Stimulated activated CD4-positive, alpha-beta T cell treated with anti-CD3 and anti-CD28 coated beads, Interleukin-2, amount 100 ng/mL, for 24 hours (primary cell): ENCODE measurements at places on chromosomes 5 and 9.
A peak's percentile ranks its signal among the peaks of the same experiment; 100 is the strongest.

DNA sequence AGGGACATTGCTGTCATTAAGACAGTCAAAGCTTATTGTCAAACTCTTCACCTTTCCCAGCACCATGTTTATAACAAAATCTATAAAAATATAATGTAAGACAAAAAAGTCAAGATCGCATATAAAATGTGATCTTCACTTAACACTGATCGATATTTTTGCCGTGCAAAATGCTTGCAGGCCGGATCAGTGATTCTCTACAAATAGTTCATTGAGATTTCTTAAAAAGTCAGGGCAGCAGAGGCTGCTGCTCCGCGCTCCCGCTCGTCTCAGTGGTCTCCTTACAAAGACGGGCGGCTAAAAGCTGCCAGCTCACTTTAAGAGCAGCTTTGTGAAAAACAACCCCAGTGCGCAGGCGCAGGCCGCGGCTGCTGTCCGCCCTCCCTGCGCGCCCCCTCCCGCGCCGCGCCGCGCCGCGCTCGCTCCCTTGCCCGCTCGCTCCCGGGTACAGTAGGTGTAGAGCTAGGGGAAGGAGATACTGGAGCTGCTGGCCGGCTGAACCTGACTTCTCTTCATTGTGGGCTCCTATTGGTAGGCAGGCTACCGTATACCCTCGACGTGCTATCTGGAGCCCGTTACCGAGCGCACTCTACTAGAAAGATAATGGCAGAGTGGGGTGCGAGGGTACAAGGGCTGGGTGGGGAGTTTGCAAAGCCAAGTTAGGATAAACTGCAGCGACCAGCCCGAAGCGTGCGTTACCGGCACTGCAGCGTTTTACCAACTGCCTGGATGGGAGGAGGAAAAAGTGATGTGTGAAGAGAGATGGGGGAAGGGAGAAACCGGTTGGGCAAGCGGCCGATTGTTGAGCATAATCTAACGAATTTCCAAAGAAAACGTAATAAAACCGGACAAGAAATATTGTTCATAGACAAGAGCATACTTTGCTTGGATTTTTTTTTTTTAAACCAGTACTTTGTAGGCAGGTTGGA lies at the start of gene ARRDC3:
Gene ARRDC3 (minus strand): TSS at position 291 of the 929 bp plus-strand sequence. CDS start 225 bp downstream, at position 66.
- peak; percentile 96 for DNase-seq

- DNase-seq = no peak
Observed at GRCh38 chr9:89494199-89494598, 3.7 kb downstream of the SEMA4D start.

- DNase-seq = no peak
Observed at GRCh38 chr5:30804739-30805505, 388.6 kb upstream of the CDH6 start.

DNA sequence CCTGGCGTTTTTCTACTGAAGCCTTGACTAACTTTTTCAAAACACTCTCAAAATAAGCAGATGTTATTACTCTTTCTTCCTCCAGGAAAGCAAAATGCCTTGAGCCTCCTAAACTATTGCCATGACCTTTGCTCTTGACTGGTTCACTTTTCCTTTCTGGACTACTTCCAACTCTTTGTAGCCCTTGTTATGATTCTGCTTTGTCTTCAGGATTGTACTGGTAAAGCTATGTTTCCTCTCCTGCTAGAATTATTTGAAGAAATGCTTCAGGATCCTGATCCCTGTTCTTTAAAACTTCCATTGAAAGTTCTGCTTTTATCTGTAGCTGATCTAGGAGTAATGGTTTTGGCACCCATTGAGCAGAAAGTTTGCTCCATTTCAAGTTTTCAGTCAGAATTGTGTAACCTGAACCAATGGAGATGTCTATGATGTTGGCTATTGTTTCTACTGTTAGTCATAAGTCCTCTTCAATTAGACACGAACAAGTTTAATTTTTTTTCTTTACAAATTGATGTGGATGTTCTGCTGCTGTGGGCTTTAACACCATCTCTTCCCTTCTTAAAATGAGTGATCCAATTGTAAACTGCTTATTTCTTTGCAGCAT lies 1356.4 kb downstream of the EFNA5 start:
- DNase-seq = no peak

- no peak for DNase-seq
Observed at GRCh38 chr5:120684213-120684612, 220.1 kb downstream of the PRR16 start.

GRCh38 chr5:168781941-168782571 lies 202.9 kb upstream of the PANK3 start:
- DNase-seq = no peak

DNA sequence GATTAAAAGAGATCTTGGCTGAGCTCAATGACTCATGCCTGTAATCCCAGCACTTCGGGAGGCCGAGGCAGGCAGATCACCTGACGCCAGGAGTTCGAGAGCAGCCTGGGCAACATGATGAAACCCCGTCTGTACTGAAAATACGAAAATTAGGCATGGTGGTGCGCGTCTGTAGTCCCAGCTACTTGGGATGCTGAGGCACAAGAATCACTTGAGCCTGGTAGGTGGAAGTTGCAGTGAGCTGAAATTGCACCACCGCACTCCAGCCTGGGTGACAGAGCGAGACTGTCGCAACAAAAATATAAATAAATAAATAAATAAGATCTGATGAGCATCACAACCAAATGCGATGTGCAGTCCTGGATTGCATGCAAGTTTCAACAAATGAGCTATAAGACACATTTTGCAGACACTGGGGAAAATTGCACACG lies 8.7 kb upstream of the ENG start:
- DNase-seq = no peak

GRCh38 chr5:127697894-127698600 lies 5.1 kb upstream of the CCDC192 start:
- no peak for DNase-seq

GRCh38 chr5:27810458-27810857 lies 772.1 kb upstream of the CDH9 start:
- no peak for DNase-seq

DNA sequence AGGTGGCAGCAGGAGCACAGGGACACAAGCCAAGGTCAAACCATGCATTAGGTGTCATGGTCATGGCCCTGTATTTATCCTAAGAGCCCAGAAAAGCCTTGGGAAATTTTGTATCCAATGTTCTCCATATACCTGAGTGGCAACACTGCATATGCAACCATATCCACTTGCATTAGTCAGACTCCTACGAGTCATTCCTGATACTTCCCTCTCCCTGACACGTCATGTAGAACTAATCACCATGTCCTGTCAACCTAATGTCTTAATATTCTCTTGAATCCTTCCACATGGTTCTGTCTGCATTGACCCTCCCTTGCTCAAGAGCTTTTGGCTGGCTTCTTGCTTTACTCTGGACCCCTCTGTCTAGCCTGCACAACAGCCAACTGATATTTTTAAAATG lies 9.4 kb downstream of the SCGB3A2 start:
- DNase-seq = no peak

GRCh38 chr9:124079176-124079925 lies 67.8 kb downstream of the LHX2 start:
- no peak for DNase-seq

DNA sequence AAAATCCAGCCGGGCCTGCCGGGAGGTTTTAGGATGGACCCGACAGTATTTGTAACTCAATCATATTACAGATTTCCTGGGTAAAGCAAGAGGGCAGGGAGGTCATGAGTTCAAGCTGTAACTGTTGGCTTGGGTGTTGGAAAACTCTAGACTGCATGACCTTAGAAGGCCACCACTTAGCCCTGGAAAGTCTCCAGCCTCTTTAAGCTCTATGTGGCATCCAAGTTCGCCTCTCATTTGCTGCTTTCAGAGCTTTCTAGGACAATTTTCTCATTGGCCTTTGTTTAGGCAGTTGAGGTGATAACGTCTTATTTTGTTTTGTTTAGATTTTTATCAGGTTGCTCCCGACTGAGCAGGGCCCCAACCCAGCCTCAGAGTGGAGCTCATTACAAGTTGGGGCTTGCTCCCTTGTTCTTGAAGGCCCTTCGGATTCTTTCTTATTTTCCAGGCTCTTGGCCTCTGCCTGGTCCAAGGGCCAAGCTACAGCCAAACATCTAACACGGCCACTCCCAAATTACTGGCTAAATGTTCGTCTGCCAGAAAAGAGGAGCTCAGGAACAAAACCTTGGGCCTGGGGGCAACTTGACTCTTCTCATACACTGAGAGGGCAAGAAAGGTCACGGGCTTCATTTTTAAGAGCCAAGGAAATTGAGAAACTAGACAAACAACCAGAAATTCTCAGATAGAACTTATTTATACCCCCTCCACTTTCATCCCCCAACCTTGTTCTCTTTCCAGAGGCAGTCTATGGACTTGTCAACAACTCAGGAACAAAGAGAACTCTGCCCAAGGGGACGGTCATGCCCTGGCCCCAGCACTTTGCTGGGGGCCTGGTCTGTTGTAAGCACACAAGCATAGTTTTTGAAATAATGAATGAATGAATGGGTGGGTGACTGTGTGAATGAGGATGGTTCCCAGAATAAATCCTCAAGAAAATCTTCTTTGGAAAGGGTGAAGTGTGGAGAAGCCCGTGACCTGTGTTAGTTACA lies 526.9 kb downstream of the BNC2 start:
- no peak for DNase-seq

- no peak for DNase-seq
Observed at GRCh38 chr9:124279531-124280175, 21.9 kb downstream of the NEK6 start.

DNA sequence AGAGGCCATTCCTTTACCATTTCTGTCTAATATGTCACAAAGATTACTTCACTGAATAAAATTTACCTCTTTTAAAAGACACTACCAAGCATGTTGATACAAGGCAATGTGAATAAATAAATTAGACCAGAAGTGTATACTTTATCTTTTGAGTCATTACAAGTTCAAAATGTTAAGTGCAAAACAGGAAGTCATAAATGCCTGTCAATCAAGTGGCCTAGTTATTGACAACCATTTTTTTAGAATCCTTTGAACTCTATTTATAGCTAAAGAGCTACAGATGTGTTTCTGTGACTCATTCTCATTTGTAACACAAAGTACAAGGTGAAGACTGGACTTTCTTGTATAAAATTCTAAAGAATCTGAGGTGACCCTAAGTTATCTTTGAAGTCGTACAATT lies 602.7 kb upstream of the SEMA6A start:
- no peak for DNase-seq

DNA sequence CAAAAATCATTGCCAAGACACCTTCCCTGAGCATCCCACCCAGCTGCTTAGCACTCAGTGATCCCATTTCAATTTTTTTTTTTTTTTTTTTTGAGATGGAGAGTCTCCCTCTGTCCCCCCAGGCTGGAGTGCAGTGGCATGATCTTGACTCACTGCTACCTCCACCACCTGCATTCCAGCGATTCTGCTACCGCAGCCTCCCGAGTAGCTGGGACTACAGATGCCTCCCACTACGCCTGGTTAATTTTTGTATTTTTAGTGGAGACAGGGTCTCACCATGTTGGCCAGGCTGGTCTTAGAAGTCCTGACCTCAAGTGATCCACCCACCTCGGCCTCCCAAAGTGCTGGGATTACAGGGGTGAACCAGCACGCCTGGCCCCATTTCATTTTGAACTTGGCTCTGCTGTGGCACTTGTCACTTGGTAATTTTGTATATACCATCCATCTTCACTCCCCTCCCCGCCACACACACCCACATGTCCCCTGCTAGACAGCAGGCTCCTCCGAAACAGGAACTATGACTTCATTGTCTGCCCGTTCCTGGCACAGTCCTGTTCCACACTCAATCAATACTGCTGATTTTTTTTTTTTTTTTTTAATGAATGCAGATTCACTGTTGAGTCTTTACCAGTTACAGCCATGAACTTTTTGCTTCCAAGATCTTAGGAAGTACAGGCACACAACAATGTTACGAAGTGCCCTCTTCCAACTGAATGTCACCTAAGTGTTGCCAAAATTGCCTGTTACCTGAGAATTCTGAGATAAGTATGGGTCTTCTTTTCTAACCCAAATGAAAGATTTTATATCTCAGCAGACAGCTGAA lies 17.3 kb upstream of the ZBTB34 start:
- DNase-seq = no peak

- no peak for DNase-seq
Observed at GRCh38 chr9:126170286-126170823, 156.3 kb upstream of the MVB12B start.

- no peak for DNase-seq
Observed at GRCh38 chr5:42826757-42827515, 15.2 kb upstream of the SELENOP start.

- no peak for DNase-seq
Observed at GRCh38 chr9:38026021-38026809, 42.8 kb downstream of the SHB start.

DNA sequence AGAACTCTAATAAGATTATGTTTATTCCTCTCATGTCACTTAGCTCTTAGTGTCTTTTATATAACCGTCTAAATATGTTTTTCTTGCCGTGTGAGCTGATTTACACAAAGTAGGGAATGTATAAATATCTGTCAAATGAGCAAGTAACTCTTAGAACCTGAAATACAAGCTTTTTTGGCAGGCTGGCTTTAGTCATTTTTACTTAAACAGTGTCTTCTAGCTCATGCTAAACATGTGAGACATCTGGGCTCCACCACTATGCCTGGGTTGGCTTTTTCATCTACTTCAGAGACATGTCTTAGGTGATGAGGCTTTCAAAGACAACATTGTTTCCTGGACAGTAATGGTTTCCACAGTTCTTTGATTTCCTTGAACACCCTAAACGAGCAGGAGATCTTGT lies 137.2 kb upstream of the ZNF608 start:
- DNase-seq = no peak

DNA sequence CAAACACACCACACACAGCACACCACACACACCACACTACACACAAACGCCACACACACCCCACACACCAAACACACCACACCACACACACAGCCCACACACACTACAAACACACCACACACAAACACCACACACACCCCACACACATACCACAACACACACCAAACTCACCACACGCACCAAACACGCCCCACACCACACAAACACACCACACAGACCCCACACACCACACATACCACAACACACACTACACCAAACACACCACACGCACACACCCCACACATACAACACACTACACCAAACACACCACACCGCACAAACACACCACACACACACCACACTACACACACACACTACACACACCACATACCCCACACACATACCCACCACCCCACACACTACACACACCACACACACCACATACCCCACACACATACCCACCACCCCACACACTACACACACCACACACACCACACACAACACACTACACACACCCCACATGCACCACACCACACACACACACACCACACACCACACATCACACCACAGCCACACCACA lies 151.2 kb downstream of the ERCC6L2 start:
- no peak for DNase-seq

DNA sequence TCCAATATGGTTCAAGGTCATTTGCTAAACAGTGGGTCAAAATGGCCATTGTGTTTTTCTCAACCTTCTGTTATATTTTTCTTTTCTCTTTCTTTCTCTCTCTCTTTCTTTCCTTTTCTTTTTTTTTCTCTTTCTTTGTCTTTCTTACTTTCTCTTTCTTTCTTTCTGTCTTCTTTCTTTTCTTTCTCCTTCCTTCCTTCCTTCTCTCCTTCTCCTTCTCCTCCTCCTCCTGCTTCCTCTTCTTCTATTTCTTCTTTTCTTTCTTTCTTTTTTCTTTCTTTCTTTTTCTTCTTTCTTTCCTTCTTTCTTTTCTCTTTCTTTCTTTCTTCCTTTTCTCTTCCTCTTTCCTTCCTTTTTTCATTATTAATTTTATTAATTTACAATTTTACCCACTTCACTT lies 619.5 kb downstream of the IRX1 start:
- no peak for DNase-seq
